ENCODE measurements at places on chromosomes 5 and 9.

DNA sequence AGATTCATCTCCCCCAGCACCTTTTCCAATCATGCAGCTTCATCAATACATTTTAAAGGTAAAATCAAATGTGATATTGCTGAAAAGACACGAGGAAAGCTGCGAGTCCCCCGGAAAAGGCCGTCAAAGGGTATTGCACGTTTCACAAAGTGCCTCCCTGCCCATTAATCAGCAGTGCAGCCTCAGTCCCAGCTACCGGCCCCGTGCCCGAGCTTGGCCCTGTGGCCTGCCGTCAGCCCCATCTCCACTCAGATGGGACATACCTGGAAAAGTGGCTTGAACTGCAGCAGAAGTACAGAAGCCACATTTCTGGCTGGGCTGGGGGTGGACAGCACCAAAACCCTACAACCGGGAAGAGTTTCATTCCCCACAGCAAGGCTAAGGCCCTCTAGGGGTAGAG, 39.9 kb upstream of the EQTN start:
- no peak for DNase-seq

DNA sequence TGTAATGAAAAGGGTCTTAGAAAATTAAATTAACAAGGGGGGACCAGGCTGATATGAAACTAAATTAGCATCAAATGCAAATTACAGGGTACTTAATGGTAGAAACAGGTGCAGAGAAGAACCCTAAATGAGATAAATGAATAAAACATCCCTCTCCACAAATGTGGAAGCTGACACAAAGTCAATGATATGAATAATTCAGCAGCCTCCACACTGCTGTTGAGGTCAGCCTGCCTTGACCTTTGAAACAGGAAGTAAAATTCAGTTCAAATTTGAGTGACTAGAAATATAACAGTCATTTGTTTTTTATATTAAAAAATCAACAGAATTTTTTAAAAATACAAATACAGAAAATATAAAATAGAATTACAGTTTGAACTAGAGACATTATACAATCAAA, 40.0 kb downstream of the EBF1 start:
- no peak for DNase-seq

DNA sequence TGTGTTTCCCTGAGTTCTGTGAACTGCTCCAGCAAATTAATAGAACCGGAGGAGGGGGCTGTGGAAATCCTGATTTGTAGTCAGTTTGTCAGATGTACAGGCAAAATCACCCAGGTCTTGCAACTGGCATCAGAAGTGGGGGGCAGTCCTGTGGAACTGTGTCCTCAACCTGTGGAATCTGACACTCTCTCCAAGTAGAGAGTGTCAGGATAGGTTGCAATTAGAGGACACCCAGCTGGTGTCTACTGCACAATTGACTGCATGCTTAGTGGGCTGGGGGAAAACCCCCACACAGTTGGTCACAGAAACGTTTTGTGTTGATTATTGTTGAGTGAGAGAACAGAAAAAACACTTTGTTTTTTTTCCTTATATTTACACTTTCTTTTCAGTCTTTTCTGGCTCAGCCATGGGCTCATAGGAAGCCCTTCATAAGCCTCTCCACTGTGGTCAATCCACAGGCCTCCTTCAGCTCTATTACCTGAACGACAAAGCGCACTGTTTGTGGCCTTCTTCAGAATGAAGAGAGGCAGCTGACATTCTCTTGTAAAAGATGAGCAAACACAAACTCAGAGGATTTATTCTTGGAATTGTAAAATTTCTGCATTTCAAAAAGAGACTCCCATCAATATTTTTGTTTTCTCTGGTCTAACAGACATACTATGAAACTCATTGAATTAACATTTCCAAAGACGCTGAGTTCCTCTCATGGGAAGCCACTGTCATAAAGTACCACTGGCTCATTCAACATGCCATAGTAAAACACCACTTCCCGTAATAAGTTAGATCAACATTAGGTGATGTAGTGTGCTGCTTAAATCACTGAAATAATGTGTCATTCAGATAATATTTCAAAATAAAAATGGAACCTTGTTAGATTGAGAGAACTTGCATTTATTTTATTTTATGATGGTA, 348.9 kb upstream of the RFX3 start:
- no peak for DNase-seq

DNA sequence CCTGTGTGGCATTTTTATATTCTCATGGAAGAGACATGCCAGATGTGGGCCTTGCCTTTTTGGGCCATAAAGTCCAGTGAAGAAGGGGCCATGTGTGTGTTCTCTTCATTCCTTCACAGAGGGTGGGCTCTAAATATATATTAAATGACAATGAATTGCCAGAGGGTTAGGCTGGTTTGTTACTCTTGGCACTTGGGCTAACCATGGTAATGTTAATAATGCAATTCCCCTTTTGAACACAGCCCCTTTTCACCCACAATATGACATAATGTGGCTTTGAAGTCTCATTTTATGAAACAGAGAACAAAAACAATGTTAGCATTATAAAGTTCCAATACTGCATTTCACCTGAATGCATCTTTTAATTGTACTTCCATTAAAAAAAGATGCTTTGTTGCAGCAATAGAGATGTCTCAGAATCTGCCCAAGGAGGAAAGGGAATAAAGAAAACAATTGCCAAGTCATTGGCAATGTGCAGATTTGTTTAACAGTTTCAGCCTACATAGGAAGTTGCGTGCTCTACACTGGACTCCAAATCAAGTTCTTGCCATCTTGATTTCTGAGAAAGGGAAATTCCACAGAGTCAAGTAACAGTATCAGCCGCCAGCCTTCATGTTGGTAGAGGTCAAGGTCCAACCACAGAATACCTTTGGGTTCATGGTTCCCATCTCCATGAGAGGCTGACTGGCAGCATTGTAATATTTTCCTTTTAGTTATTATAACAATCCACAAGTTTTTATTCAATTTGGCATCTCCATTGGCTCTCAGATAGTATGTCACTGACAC, 141.9 kb downstream of the SLC12A2 start:
- no peak for DNase-seq

DNA sequence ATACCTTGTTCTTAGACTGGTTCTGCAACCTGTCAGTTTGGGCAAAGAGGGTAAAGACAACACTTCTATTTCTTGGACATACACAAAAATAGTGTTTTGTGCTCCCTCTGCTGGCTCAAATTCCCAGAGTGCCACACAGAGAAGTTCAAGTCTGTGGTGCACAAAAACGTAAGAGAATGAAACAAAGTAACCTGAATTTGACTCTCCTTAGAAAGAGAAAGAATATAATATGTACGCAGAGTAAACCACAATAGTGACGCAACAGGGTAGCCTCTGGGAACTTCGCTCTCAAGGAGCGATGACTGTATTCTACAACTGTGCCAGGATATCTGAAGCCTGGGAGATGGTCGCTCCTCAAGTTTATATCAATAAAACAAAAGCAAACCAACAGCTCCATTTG, 18.5 kb downstream of the DDX31 start:
- DNase-seq = no peak

- no peak for DNase-seq
Observed at GRCh38 chr9:128628471-128629048, 28.1 kb downstream of the DYNC2I2 start.

DNA sequence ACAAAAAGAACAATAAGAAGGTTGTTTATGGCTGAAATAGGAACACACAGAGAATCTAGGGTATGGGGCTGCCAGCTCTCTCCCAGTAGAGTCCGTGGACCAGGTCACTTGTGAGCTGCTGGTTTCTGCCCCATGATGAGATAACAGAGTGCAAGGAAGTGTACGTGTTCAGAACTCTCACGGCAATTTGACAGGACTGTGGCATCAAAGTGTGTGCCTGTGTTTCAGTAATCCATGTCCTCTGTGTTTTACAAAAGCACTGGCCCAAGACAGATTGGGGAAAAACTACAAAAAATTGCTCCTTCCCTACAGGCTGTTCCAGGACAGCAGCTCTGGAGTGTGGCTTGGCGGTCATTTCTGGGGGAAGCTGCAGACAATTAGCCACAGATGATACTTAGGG, 184.6 kb downstream of the AUH start:
- peak; percentile 23 for DNase-seq

GRCh38 chr5:120367896-120368634, 96.0 kb upstream of the PRR16 start:
- no peak for DNase-seq

DNA sequence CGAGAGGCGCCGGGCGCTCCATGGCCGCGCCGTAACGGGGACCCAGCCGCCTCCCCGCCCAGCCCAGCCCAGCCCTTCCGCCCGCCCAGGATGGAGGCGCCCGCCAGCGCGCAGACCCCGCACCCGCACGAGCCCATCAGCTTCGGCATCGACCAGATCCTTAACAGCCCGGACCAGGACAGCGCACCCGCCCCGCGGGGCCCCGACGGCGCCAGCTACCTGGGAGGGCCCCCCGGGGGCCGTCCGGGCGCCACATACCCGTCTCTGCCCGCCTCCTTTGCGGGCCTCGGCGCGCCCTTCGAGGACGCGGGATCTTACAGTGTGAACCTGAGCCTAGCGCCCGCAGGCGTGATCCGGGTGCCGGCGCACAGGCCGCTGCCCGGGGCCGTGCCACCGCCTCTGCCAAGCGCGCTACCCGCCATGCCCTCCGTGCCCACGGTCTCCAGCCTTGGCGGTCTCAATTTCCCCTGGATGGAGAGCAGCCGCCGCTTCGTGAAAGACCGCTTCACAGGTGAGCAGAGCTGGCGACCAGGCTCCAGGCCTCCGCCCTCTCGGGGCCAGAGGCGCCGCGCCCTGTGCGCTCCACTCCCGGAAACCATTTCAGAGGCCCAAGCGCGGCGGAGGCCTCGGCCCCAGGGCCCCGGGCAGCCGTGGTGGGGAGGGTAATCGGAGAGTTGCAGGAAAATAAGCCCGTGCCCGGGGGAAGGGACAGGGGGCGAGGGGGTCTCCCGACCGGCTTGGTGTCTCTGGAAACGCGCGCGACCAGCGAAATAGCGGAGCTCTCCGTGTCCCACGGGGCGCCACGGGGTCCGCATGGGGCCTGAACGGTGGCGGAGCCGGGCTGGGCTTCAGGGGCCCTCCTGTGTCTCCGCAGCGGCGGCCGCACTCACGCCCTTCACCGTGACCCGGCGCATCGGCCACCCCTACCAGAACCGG, 496 bp downstream of the TLX3 start:
- DNase-seq = no peak

DNA sequence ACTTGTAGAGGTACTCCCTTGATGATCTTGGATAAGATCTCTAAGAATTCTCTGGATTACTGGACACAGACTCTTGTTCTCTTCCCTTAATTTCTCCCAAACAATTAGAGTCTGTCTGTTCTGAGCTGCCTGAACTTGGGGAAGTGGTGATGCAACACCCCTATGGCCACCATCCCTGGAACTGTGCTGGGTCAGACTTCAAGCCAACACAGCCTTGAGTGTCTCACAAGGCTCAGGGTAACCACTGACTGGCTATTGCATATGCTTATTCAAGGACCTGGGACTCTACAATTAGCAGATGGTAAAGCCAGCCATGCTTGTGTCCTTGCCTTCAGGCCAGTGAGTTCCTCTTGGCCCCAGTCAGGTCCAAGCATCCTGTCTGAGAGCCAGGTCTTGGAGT, 504.5 kb downstream of the MAN2A1 start:
- no peak for DNase-seq

DNA sequence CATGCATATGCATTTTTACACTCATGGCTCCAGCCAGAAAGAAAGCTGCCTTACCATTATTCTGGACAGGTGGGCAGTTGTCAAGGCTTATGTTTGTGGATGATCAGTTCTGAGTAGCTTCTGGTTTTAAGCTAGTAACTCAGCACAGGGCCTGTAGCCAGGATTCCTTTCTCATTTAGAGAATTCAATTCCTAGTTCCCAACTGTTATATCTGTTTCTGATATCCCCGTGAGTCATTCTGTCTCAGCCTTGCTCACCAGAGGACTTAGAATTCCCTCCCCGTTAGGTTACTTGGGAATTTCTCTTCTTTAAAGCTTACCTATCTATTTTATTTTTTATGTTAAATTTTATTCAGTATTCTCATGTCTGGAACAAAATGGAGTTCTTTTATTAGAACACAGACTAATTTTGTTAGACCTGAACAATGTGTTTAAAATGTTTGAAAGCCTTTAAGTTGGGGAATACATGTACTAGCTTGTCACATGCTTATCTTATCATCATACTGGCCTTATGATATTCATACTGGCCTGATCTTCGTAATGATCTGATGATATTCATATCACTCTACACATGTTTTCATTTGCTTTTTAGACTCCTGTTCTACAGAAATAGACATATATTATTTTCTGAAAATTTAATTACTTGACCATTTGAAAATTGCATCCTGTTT, 47.1 kb downstream of the CAST start:
- DNase-seq = no peak

DNA sequence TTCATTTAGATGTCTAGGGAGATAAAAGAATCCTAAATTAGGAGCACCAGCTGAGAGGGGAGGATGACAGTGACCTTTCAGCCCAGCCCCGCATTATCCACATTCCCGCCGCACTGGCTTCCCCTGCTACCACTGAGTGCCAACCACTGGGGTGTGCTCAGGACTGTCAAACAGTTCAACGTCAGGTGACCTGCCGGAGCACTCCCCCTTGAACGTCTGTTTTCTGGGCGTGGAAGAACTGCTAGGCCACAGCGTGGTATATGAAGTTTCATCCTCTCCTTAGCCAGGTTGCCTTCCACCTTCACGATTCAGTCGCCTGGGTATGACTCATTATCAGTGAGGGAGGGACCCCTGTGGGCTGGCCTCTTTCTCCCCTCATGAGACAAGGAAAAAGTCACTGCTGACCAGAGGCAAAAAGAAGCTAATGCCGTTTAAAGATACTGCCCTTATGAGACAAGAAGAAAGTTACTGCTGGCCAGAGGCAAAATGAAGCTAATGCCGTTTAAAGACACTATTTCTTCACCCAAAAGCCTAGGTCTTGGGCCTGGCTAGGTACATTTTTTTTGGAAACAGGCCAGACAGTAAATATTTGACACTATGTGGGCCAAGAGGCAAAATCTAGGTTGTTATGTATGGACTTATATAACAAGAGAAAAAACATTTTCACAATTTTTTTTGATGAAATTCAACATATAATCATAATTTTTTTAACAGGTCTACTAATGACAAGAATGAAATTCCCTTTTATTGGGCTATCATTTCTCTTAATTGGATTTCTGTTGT, 4.6 kb downstream of the NMRK1 start:
- no peak for DNase-seq

- no peak for DNase-seq
Observed at GRCh38 chr5:123875561-123876275, 363.7 kb downstream of the CSNK1G3 start.

DNA sequence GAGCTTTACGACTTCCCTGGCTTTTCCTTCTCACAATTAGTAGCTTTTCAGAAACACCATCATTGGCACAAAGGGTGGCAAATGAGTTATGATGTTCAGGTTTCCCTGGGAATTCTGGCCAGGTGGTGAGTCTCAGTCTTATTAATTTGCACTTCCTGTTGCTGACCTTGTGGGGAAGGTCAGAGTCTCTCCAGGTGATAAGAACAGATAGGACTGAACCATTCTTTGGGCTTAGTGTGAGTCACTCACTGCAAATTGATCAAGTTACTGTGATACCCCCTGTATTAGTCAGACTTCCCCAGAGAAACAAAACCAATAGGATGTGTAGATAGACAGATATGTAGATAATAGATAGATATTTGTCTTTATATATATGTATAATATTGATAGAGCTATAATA, 53.8 kb upstream of the RANBP3L start:
- no peak for DNase-seq

Measured in left forelimb (tissue), 1 donor.